ENCODE measurements at places on chromosomes 3 and 15.

DNA sequence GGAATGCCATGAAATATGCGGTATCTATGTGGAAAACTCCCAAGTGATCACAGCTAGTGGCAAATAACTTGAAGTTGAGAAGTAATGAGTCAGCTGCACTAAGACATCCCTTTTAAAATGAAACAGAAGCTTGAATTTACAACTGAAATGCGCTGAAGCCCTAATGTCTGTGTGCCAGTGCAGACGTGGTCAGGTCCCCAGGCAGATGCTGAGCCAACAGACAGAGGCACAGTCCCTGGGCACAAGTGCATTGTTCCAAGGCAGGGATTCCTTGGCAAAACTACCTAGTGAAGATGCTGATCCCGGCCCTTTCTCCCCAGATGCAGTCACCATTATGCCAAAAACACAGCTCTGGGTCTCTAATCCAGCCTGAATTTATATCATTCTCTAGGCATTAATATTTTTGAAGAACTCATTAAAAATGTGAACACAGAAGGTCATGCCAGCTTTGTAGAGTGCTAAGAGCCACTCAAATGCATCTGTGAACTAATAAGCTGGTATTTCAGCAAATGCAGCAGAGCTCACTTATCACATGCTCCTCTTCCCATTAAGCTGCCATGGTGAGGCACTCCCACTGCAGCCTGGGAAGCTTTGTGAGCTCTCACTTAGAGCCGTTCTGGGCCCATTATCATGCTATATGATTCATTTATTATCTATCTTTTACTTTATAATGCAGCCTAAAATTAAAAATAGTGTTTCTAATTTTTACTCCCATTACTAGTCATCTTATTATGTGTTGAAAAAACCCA lies 200.1 kb downstream of the GABRB3 start:
- peak; percentile 13 for DNase-seq

GRCh38 chr3:75983609-75984290 lies 198.4 kb upstream of the ZNF717 start:
- no peak for DNase-seq

GRCh38 chr3:41331041-41331440 lies 131.7 kb downstream of the CTNNB1 start:
- no peak for DNase-seq

DNA sequence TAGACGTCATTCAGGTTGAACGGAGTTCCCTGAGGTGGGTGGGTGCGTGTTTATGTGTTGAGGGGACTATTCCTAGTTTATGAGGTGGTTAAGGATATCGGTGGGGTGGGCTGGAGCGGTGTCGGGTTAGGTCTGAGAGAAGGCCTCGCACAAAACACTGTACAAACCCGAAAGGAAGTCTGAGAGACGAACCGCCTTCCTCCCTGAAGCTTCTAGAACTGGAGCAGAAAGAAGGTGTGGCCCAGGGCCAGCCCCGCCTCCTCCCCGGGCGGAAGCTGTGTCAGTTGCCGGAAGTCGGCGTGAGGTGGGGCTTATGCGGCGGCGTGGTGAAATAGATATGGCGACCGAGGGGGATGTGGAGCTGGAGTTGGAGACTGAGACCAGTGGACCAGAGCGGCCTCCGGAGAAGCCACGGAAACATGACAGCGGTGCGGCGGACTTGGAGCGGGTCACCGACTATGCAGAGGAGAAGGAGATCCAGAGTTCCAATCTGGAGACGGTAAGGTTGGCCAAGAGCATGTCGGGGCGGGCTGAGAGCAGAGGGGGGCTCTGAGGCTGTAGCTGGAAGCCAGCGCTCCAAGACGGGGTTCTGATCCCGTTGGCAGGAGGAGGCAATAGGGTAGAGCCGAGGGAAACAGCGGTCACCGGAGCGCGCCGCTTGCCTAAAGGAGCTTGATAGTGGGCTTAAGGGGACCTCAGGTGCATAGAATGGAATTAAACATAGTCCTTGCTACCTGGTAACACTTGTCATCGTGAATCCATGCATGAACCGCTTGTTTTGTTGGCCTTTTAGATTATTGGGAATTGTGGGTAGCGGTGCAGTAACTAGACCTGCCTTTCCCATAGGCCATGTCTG lies at the start of gene HYPK:
TSS of gene HYPK (plus strand) at position 314 of the 856 bp plus-strand sequence. CDS start at position 338, 24 bp downstream.
- peak; percentile 81 for DNase-seq

DNA sequence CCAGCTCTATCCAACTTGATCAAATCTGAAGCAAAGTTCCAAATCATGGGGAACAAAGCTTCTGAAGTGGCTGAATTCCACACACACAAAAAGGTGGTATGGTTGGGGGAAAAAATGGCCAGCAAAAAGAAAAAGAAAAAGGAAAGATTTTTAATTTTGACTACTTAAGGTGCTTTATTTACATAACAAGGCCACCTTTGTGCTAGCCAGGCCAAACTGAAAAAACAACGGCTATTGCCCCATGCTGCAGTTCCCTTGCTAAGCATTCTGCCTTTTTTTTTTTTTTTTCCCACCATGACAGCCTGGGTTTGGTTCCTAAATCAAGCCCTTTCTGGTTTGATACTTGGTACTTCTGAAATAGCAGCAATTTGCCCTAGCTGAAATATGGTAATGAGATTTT lies 66.5 kb upstream of the DAZL start:
- DNase-seq: no peak

DNA sequence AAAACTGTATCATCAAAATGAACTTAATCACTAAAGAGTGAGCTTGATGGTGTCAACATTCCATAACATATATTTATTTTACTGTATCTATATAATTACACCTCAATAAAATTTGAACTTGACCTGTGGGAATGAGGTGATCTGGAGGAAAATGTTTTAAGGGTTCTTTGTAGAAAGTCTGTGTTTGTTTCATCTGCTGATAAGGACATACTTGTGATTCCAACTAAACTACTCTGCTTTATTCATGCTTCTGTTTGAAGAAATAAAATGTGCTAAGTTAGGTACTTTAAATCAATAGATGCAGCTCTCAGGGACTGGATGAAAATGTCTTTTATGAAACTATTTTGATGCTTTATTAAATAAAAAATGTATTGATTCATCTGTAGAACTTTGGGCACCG lies 11.6 kb upstream of the PLOD2 start:
- no peak for DNase-seq

DNA sequence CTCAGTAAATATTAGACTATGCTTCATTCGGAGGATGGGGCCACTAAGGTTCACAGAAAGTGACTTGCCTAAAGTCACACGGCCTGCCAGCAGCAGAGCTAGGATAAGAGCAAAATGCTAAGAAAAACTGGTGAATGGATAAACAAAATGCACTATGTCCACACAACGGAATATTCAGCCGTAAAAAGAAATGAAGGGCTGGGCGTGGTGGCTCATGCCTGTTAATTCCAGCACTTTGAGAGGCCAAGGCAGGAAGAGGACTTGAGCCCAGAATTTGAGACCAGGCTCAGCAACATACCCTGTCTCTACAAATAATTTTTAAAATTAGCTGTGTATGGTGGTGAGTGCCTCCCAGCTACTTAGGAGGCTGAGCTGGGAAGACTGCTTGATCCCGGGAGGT lies 7.7 kb downstream of the TKT start:
- no peak for DNase-seq

GRCh38 chr15:29938361-29939335 lies 116.4 kb upstream of the TJP1 start:
- no peak for DNase-seq

Measured in foreskin melanocyte (primary cell).